ENCODE measurements at places on chromosomes 12 and 14.

DNA sequence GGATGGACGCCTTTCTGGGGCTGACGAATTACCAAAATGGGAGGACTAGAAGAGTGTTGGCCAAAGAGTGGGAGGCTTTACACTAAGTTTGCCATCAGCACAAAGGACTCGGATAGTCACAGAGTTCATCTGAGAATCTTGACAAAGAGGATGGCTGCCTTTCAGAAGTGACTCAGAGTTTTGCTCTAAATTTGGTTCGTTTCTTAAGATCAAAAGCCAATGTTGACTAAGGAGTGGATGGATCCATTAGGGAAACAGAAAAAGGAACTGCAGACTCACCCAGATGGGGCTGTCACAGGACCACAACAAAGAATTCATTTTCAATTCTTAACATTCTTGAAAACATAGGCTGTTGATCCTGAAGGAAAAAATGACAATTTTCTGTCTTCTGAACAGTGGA, 81.3 kb upstream of the DUSP6 start:
- DNase-seq, result no peak

- DNase-seq, result no peak
These were observed 237.6 kb upstream of the CRY1 start for GRCh38 chr12:107330831-107331431.

- no peak for DNase-seq
These were observed 13.0 kb downstream of the CLEC2B start for GRCh38 chr12:9856151-9856550.

DNA sequence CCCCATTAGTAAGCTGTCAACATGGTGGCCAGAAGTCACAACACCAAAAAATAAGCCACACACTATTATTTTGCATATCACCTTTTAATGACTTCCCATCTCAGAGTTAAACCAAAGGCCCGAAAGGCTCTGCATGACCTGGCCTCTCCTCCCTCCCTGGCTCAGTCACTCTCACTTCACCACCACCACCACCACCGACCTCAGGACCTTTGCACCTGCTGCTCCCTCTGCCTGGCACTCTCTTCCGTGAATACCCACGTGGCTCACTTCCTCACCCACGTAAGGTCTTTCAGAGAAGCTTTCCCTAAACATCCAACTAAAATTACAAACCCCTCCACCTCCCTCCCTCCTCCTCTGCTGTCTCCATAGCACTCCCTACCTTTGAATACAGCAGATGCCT, 134.3 kb downstream of the RIMBP2 start:
- DNase-seq, result no peak

- DNase-seq, result no peak
These were observed 124.2 kb downstream of the NPAS3 start for GRCh38 chr14:33062881-33063280.

DNA sequence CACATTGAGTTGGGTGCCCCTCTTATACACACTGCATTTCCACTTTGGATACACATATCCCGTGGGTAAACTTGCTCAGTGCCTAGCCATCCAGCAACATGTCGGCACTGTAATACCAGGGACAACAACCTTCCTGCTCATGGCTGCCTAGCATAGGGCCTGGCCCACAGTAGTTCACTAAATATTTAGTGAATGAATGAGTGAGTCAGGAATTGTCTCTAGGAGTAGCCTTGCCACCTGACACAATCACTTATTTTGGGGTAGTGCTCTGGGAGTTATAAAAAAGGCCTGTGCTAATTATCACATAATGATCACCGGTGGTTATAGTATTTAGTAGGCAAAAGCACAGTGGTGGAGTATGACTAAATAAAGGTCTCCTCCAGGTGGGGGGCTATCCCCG, 8.5 kb upstream of the NUMB start:
- no peak for DNase-seq

- no peak for DNase-seq
These were observed 215.7 kb upstream of the CRY1 start for GRCh38 chr12:107309020-107309419.

DNA sequence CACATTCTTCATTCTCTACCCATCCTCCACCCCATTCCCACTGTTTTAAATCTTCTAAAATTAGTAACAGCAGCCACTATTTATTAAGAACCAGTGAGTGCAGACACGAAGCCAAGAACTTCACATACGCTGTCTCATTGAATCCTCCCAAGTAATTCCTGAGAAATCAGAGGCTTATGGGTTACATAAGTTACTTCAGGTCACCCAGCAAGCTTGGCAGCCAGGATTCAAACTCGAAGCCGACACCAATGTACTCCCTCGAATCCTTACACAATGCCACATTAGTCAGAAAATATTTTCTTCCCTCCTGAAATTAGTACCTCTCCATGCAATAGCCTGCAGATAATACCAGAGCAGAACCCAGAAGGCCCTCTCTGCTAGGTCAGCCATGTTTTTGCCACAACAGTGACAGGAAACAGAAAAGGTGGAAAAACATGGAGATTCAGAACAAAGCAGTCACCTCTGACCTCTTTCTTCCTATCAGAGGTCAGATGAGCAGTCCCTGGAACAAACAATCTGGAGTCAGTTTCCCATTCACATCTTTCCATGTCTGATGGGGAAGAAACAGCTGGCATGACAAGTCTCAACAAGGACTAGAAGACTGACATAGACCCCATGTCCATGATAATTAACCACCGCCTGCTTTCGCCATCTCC, 16.4 kb downstream of the NID2 start:
- no peak for DNase-seq

DNA sequence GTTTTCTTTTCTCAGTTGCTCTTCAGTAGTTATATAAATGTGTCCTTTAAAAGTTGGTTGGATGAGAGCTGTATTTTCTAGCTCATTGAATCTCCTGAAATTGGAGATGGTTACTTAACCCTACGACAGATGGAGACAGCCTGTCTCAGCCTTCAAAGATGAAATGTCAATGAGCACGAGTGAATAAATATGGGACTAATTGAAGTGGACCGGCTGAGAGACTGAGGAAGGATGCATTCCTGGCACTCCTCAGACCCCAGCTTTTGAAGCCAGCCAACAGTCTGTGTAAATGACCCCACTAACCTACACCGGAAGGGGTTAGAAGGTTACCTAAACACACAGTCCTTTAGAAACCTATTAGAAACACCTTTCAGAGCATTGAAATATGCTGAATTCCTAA, 46.6 kb downstream of the PDZRN4 start:
- no peak for DNase-seq

DNA sequence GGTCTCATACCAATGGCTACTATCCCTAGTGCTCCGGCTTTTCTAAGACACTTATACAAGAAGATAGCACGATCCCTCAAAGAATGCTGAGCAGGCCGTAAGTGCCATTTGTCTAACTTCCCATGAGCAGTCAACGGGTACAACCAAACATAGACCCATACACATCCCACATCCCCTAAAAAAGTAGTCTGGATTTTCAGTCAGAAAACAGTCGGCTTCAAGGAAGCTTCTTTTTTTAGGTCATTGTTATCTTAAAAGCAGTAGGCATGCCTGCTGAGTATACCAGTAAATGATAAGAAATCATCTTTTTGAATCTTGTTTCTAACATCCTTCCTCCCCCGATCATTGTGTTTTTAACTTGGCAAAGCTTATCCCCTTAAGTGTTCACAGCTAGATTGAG, 19.8 kb downstream of the OSBPL8 start:
- no peak for DNase-seq

DNA sequence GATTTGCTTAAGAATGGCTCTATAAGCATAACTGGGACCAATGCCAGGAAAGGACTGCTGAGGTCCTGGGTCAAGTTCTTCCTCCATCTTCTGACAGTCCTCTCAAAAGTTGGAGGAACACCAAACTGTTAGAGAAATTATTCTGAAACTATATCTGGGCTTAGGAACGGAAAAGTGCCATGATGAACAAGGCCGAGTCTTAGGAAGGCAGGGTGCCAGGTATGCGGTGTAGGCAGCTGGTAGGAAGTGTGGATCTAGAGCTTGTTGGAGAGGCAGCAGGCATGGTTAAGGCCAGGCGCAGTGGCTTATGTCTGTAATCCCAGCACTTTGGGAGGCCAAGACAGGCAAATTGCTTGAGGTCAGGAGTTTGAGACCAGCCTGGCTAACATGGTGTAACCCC, 7.7 kb downstream of the GNPTAB start:
- DNase-seq, result no peak

DNA sequence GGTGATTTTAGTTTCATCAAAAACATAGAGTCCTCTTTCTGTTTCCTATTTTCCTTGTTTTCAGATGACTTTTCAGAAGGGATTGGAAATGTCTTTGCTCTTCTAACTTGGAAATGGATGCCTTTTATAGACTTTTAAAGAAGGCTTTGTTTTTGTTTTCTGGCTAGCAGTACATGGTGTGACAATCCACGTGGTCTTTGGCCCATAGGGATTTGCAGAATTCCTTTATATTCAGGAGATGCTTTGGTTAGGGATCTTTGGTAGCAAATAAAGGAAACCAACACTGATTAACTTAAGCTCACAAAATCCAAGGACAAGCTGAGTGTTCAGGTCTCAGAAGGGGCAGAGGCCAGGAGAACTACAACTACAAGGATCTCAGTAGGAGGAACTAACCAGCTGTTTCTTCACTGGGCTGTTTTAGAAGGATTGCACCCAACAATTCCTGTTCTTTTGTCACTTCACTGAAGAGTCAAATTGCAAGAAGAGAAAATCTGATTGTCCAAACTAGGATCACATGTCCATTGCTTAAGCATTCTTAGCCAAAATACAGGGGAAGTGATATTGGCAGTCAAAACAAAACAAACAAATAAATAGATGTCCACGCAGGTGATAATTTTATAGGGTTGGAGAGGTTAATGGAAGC, 58.6 kb upstream of the MANSC4 start:
- DNase-seq, result no peak

DNA sequence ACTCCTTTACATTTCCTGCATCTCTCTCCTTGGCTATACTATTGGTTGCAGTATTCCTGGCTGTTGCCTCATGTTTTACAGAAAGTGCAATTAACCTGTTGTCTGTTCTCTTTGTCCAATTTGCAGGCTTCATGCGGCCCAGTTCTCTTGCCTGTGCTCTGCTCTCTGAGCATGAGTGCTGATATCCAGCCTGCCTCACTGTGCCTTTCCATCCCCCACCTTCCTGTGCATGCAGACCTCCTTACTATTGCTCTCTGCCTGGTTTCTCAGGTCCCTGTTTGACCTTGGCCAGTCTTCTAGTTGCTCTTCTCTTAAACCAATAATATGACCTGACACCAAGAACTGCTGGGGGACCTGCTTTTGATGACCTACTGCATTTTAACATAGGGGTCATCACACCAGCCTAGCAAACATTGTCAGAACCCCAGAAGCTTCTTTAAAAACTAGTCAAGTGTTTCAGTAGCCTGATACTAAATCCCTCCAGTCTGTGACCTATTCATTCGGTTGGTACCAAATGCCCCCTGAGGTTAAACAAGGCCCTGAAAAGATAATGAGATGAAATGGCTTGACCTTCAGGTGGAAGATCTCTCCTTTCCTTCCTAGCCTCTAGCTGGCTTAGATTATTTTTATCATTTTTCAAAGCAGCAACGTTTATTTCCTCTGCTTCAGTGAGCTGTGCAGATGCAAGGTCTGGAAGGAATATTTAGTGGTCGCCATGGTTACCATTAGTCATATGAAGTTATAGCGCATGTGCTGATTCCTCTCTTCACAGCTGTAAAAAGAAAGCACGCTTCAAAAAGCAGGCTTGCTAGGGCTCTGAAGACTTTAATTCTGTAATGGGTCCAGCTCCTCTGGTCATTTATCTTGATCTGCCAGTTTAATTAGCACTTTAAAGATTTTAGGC, 216.5 kb downstream of the PHLDA1 start:
- DNase-seq, result peak; percentile 22

DNA sequence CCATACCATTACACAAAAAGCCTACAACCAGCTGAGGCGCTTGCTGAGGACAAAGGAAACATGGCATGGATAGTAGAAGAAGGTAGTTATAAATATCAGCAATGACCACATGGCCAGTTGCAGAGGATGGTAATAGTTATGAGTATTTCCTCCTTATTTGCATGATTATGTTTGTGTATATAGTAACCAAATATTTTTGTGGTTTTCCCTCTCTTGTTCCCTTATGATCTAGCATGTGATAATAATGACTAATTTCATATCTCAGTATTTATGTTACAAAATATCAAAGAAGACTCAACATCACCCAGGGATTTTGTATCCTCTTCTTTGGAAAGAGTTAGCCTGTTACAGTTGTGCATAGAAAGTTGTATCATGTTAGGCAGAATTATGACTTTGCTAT, 13.5 kb upstream of the CATSPERB start:
- no peak for DNase-seq

GRCh38 chr12:118727196-118727978, 254.0 kb upstream of the SRRM4 start:
- DNase-seq, result no peak

DNA sequence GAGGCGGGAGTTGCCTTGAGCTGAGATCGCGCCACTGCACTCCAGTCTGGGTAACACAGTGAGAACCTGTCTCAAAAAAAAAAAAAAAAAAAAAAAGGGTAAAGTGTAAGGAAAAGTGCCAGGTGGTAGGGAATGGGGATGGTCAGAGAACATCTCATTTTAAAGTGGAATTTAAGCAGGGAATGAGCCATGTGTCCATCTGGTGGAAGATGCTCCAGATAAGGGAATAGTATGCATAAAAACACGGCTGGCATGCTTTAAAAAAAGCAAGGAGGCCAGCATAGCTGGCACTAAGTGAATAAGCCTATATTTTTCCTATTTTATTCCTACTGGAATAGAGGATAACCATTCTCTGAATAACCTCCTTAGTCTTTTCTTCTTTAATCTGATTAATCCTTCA, 33.7 kb downstream of the FAM186A start:
- no peak for DNase-seq

DNA sequence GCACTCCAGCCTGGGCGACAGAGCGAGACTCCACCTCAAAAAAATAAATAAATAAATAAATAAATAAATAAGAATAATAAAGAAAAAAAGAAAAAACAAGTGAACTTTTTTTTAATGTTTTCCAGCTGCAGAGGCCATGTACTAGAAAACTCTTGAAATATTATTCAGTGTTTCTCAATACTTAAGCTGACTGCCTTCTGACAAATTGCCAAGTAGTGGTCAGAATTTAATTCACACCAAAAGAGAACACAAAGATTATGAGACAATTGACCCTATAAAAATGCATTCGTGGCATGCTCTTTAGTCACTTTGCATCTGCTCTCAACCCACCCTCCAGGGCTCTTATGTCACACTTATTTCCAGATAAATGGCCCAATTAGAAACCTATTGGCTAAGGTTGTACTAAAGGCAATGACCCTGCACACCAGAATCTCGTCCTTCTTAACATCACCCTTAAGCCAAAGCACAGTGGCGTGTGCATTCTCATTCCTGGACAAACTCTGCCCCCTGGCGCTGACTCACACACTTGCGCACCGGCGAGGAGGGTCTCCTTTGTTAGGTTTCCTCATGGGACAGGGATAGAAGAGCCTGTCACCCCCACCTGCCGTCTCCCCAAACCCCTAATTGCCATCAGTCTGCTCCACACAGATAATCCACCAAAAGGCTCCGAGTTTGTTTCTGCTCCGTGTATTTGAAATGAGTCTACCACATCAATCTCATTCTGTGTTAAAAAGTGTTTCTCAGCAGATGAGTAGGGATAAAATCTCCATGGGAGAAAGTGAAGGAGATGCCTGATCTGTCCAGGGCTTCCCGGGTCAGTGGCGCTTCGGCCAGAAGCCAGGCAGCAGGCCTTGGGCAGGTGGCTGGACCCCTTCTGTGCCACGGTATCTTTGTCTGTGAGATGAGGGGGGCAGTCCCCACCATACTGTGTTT, 73.1 kb upstream of the CEP83 start:
- DNase-seq, result peak; percentile 78

GRCh38 chr14:31137214-31137889, 70.2 kb downstream of the HECTD1 start:
- no peak for DNase-seq
